Endothelial cell of umbilical vein (primary cell): ENCODE measurements at places on chromosomes 5 and 9. TPM values are rescaled to one million over a fixed set of nuclear protein-coding genes. Genes with fewer than 3 reads are reported as not detected.

The SLC36A3 gene
- total RNA-seq, result not detected in 2 replicates

The TMEM215 gene
- total RNA-seq, result not detected in 2 replicates

The CCDC183 gene
- total RNA-seq, result 0.37 TPM in 1 of 2 replicates, not detected in the other

The GPR150 gene
- 0.31 and 0.35 TPM in 2 replicates for total RNA-seq

The PCSK1 gene
- 4.3 and 8.7 TPM in 2 replicates for total RNA-seq

The GABRA1 gene
- total RNA-seq, result not detected in 2 replicates

The GOLGA2 gene
- total RNA-seq, result 107 and 114 TPM in 2 replicates

The ZNF782 gene
- total RNA-seq, result 3.6 and 4.4 TPM in 2 replicates

The STPG3 gene
- total RNA-seq, result not detected in 2 replicates

The ANKRD31 gene
- not detected in 2 replicates for total RNA-seq

The CKMT2 gene
- total RNA-seq, result not detected in 2 replicates

GRCh38 chr5:136058039-136058971 lies 29.5 kb downstream of the TGFBI start:
- peak; percentile 77 for DNase-seq

GRCh38 chr9:7656636-7657035 lies 142.9 kb downstream of the DMAC1 start:
- peak; percentile 93 for DNase-seq

DNA sequence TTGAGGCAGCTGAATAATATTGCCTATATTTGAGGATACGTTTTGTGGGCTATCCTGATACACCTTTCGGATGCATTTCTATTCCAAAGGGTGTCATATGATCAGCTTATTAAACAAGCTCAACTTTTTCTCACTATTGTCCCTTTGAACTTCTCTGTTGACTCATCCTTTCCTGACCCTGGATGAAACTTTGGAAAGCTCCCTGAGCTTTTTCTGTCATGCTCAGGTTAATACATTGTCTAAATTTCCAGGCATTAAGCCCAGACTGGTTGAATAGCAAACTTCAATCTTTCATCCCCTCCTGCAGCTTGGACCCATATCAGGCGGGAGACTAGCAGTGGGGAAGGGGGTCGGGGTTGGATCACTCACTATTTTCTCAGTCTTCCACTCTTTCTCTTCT lies 104.9 kb upstream of the PTPN3 start:
- no peak for DNase-seq

- DNase-seq, result no peak
Observed at GRCh38 chr9:115397591-115398312, 279.8 kb upstream of the TNC start.

- no peak for DNase-seq
Observed at GRCh38 chr5:76710991-76711390, 4.9 kb upstream of the F2R start.

GRCh38 chr9:135887585-135888050 lies 19.7 kb downstream of the CAMSAP1 start:
- DNase-seq, result no peak

DNA sequence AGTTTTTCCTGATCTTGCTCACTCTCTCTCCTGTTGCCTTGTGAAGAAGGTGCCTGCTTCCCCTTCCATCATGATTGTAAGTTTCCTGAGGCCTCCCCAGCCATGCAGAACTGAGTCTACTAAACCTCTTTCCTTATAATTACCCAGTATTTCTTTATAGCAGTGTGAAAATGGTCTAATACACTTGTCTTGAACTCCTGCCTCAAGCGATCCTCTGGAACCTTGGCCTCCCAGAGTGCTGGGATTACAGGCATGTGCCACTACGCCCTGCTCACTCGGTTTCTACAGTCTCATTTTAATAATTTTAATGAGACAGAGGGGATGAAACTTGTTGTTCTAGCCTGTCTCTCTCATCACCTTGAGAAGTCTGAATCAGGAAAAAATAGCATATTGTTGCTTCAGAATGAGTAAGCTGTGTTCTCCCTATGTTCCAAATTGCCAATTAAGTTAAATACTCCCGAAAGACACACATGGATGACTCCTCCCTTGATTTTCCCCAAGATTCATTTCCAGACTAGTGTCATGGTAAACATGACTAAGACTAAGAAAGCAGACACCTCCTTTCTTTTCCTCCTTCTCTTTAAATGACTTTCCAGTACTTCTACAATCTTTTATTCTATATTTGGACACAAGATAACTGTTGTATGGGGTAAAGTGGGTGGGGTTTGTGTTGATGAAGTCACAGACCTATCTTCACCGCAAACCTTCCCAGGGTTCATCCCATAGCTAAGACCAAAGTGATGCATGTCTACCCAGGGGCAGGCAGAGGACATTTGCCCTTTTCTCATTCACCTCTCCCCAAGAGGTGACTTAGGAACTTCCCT lies 7.8 kb upstream of the DNAJC18 start:
- DNase-seq, result peak; percentile 15

- DNase-seq, result no peak
Observed at GRCh38 chr5:149966946-149967345, 6.4 kb downstream of the SLC26A2 start.

DNA sequence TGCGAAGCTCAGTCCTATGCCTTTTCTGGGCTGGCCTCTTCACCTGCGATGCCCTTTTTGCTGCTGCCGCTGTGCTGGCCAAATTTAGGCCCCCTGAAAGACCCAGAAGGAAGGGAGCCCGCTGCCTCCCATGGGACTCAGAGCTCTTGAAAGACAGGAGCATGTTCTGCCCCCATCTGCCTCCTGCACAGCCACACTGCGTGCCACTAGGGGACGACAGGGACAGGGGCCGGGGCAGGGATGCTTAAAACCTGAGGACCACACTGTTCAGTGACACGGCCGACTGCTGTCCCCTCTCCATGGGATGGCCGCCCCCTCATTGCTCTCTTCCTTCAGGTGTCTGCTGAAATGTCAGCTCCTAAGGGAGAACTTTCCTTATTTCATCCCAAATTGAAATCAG lies 132.4 kb downstream of the ADAMTS2 start:
- no peak for DNase-seq

DNA sequence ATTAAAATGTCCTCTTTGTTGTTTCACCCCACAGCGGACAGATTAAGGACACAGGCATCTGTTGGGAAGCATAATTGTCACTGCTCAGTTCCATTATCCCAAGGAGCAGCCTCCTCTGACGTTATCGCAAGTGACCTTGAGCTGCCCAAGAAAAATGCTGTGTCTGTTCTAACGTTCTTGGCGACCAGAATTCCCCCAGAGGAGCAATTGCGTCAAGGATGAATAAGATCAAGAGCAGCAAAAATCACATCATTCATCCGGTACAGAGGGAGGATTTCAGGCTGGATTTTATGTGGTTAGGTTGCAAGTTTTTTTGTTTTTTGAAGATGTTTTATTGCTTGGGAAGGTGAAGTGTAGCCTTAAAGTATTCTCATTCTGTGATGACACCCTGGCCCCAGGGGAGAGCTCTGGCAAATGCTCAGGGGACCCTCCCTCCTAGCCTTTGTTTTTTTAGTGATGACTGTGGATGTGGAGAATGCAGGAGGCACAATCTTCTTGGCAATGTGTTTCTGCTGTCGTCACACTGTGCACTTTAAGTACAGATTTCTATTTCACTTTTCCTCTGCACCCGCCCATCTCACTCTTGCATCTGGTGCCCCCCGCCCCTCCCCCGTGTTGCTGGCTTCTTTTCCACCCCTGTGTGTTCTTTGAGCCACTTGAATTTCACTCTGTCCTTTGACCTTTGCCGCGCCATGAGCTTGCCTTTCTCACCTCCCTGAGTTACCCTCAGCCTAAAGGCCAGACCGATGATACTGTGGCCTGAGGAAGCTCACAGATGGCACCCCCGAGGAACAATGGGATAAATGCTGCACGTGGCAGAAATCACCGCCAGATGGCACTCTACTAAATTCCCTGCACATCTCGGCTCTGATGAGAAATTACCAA lies 308.5 kb downstream of the RAB3C start:
- DNase-seq, result peak; percentile 63

DNA sequence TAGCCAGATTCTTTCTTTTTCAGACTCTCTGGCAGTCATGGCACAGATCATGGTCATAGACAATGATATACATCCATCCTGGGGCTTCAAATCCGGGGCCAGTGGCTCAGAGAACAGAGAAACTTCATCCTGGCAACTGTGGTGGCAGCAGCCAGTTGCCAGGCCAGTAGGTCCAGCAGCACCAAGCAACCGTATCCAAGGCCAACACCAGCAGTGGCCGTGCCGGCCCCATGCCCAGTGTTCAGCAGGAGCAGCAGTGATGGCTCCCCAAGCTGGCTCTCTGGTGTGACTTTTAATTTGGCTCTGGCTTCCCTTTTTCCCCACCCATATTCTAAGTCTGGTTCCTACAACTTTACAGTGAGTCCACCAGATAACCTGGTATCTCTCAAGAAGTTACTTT lies 300.5 kb downstream of the DEPDC1B start:
- no peak for DNase-seq

- DNase-seq, result peak; percentile 60
Observed at GRCh38 chr9:107727086-107727780, 237.7 kb upstream of the KLF4 start.

DNA sequence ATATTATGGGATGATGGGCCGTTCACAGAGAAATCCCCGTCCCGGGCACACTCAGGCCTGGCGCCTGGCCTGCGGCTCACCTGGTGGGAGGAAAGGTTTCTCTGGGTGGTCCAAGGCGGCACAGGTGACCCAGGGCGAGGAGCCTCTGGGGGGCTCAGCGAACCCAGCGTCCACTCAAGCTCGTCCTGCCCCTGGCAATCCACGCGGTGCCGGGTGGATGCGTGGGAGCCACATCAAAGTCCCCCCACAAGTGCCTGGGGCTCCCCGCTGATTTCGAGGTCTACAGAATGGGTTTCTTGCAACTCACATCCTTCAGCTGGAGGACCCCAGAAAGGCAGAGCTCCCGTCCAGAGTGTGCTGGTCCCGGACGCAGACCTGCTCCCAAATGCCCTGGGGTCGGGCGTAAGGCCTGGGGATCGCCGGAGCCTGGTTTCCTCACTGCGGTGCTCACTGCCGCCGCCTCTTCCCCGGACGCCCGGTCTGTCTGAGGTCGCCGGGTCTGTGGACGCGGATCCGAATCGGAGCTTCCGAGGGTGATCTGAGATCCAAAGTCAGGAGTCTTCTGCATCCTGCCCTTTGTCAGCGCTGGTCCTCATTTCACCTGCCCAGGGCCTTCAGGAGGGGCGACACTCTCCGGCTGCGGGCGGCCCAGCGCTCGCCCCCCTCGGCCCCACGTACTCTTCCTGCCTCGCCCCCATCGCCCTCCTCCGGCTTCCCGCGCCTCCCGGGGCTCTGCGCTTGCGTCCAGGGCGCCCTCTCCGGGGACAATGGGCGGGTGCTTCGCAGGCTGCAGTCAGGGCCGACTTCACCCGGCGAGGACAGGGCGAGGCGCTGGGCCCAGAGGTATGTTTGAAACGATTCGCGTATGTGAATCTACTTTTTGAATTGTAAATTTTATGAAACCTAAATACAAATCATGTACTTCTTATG lies 20.0 kb upstream of the RUFY1 start:
- peak; percentile 75 for DNase-seq

DNA sequence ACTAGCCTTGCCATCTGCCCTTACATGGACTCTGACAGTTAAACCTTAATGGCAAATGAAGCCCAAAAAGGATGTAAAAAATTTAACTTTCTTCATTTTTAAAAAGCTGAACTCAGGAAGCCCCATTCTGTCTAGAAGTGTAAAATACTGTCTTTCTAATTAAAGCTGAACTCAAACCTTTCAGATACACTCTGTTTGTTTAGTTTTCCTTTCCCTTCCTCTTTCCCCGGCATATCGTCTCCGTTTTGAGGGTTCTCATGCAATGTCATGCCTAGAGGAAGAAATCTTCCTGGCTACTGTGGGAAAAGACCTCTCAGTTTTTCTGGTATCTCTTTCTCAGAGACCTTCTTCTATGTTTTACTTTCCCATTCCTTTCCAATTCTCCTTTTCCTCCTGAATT lies 841.5 kb downstream of the DTWD2 start:
- no peak for DNase-seq

DNA sequence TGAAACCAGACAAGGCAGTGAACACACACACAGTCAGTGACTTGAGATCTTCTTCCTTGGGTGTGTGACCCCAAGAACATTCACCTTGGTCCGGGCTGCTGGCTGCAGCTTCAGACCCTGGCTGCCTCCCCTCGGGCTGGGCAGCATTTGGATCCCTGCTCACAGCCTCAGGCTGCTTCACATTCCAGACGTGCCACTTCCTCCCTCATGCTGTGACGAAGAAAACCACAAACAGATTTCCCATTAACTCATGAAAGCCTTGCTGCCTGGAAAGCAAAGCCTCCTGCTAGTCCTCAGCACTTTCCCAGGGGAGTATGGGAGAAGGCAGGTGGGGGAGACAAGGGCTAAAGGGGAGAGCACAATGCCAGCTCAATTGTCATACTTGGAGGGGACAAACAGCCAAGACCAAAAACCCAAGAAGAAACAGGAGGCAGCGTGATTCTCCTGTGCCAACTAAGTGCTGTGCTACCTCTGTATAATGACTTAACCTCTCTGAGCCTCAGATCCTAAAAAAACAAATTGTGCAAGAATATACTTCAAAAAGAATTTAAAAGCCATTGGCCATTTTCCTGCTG lies 594.6 kb upstream of the BRINP1 start:
- DNase-seq, result no peak

DNA sequence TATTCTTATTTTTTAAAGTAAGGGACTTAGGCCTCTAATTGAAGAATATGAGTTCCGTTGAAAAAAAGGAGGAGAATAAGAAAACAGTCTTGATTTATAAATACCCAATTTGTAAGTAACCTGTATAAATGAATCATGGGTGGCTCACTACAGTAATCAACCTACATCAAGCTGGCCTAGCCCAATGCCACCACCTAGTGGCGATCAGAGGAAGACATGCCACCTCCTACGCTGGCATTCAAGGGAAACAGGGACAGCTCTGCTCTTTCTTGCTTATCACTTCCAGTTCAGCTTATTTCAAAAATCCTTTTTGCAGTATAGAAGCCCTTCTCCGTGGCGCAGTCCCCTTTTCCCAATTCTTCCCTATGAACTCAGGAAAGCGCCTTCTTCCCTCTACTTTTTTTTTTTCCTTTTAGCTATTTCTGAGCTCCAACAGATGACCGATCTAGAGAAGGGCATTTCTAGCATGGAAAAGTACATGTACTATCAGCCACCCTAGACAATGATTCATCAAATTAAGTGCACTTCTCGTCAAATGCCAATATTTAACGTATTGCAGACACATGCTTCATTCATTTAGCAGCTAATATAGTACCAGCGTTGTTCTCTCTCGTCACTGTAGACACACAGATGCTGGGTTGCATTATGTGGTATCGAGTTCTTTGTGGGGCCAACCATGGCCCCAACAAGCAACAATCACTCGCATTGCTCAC lies 28.3 kb downstream of the PTPN3 start:
- peak; percentile 77 for DNase-seq

DNA sequence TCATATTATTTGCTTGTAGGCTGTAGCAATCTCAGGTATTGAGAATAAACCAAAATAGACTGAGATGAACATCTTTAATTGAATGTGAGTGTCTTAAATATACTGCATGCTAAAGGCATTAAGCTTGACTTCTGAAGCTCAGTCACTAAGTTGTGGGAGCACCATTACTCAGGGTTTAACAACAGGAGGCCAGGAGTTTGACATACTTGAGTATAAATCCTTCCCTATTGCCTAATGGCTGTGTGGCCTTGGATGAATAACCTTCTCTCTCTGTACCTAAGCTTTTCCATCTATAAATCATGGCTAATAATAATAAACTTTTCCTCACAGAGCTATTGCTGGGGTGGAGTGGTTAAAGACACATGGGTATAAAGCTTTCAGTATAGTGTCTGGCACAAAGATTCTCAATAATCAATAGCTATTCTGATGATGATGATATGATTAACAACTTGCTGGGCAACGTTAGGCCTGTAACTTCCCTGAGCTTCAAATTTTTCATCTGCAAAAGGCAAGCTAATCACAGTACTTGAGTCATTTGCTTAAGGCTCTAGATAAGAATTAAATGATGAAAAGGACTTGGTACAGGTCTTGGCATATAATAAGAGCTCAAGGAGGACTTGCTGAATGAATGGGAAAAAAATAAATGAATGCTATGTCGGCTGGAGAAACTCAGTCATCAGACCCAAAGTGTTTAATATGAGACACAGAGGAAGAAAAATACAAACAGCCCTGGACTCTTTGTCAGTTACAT lies 174.0 kb upstream of the IL12B start:
- DNase-seq, result no peak
